CD8-positive, alpha-beta memory T cell (primary cell): ENCODE measurements at places on chromosomes 13 and 19. TPM values are rescaled to one million over a fixed set of nuclear protein-coding genes. Genes with fewer than 3 reads are reported as not detected.
A peak's percentile ranks its signal among the peaks of the same experiment; 100 is the strongest.

RNF113B gene
- not detected for polyA plus RNA-seq

DNA sequence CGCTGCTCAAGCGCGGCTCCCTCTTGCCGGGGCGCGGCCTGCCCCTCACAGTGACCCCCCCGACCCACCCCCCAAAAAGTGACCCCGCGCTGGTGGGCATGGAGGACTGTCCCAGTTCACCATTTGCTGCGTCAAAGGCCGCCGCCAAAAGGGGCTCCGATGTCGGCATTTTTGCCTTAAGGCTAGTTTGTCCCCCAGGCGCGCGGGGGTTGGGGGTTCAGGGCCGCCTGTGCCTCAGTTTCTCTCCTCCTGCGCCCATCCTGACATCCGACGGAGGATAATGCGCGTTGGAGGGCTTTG is 17.1 kb downstream of the NFIX start:
- no peak for DNase-seq
- peaks cover 25% of the 10 kb centered on the region for H3K4me1 ChIP-seq
- no peaks in the 10 kb centered on the region for H3K36me3 ChIP-seq
- no peak overlapping the region for H3K27ac ChIP-seq
- H3K4me3 ChIP-seq, result peak overlapping the region; percentile 52

DNA sequence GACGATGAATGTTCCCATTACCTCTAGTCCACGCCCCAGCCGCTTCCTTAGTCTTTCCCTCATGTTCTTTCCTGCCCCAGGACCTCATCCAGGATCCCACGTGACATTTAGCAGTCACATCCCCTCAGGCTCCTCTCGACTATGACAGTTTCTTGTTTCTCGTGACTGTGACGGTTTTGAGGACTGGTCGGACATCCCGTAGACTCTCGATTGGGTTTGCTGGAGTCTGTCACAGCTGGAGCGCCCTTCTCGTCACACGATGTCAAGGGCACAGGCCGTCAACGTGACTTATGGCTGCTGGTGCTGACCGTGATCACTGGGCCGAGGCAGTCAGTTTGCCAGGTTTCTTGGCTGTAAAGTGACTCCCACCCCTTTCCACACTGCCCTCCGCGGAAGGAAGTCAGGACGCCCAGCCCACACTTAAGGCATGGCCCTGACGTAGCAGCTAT is 22.8 kb downstream of the ELAVL1 start:
- no peaks in the 10 kb centered on the region for H3K4me1 ChIP-seq
- DNase-seq, result no peak
- peaks cover 26% of the 10 kb centered on the region for H3K36me3 ChIP-seq
- H3K4me3 ChIP-seq, result no peak overlapping the region
- no peak overlapping the region for H3K27ac ChIP-seq

GRCh38 chr13:107770541-107770940 is 444.8 kb downstream of the LIG4 start:
- H3K27ac ChIP-seq, result no peak overlapping the region
- no peaks in the 10 kb centered on the region for H3K4me1 ChIP-seq
- no peaks in the 10 kb centered on the region for H3K27me3 ChIP-seq
- H3K4me3 ChIP-seq, result no peak overlapping the region
